ENCODE measurements at places on chromosomes 6 and 20.

DNA sequence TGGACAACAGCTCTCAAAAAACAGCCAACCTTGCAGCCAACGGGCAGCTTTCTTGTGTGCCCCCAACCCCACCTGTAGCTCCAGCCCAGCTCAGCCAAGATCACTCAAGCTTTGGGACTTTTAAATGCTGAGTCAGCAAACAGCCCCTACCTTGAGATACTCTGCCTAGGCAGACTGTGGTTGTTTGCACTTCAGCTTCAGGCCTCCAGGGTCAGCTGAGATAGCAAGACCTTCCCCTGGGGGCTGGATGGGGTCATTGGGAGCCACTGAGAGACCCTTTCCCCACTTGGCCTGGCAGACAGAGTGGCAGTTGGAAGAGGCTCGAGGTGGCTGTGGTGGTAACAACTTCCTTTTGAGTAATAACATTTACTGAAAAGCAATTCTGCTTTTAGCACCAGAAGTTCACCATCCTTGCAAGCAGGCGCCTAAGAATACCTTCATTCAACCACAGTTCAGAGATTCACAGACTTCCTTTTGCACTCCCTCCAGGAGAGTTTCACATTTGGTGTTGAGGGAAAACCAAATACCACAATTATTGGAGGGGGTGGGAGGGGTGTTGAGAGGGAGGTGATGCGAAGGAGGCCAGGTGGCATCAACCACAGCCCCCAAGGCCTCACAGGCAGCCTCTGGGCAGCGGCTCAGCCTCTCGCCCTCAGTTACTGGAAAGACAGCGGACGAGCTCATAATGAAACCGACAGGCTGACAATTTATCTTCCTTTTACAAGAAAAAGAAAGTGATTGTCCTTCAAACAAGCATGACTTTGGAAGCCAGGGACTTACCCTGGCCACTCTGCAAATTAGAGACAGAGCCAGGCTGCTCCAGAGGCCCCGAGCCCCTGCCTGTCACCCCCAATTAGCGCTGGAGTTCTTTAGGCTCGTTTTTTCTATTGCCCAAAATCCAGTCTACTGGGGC, 148.1 kb downstream of the CEBPB start:
- DNase-seq = no peak

DNA sequence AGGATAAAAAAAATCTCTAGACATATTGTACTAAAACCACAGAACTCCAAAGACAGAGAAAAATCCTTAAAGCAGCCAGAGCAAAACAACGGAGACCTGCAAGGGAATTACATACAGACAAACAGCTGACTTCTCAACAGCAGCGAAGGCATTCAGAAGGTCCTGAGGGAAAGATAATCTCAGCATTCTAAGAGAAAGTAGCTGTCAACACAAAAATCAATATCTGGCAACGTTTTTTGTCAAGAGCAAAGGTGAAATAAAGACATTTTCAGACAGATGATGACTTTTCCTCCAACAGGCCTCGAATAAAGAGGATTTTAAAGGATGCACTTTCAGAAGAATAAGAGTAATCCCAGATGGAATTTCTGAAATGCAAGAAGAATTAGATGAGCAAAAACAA, 6.1 kb upstream of the SCGN start:
- DNase-seq = no peak

DNA sequence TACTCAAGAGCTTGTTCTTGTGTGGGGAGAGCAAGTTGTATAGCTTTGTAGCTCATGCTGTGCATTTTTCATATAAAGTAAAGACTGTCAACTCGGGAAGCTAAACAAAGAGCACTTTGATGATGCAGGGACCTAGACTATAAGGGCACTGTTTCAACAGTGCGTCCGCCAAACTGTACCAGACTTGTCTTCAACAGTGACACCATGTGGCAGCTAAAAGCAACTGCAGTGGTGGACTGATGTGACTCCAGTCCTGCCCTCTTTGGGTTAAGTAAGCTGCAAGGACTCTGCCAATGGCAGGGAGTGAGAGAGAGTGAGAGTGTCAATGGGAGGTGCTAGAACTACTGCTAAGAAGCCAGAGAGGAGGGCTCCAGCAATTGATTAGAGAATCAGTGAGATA, 48.1 kb upstream of the MC3R start:
- no peak for DNase-seq

DNA sequence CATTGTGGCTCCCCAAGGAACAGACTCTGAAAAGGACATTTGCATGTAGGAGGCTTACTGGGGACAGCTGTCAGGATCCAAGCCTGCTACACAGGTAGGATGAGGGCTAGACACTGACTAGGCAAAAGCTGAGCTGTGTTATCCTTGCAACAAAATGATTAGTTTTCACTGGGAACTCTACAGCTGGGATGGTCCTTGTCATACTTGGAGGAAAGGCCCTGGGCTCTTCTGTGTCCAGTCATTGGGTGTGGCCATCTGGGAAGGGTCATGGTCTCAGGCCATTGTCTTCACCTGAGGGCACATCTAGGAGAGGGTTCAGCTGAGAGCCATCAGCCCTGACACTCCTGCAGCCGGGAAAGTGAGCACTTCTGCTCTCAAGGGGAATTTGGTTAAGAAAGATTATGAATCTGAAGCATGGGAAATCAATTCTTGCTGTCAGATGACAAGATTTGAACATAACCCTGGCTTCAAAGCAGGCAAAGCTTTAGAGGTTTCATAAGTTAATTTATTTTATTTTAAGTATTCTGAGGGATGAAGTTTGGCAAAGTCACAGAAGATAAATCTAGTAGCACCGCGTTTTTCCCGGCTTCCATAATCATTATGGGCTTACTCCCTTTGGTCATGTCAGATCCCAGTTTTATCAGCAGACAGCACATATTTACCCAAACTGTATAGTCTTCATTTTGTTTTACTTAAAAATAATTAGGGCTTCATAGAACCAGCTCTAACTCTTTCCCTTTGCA, 78.4 kb upstream of the SLC22A23 start:
- no peak for DNase-seq

- DNase-seq = no peak
Observed at GRCh38 chr6:36800223-36801076, 38.8 kb downstream of the CPNE5 start.

- DNase-seq = no peak
Observed at GRCh38 chr6:158910484-158911440, 89.2 kb downstream of the RSPH3 start.

DNA sequence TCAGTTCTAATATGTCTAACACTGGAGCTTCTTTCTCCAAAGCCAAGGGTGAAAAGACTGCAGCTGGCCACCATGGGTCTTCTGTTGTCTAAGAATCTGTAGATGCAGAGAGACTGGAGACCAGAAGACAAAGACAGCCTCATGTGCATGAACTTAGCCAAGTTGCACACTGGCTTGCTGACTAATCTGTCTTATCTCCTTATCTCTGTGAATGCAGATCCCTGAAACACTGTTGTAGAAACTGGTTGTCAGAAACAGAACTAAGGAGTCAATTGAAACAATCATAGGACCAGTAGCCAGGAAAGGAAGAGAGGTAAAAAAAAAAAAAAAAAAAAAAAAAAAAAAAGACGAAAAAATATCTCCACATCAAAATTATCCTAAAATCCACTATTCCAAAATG, 109.7 kb downstream of the BFSP1 start:
- DNase-seq = no peak

DNA sequence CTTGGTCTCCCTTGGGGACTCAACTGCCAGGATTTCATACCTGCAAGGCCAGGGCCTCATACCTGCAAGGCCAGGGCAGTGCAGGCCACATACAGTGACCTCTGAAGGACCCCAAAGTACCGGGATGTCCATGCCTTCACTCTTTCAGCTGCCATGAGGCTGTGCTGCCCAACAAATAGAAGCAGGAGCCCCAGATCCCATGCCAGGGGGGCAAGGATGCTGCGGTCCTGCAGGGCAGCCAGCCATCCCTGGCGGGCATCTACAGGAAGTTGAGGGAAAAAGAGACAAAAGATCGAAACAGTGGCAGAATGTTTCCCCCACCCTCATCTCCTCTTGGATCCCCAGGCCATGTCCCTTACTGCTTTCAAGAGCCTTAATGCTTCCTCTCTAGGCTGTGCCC, 799 bp downstream of the NRM start:
- DNase-seq = no peak

GRCh38 chr6:7515363-7515762, 26.1 kb upstream of the DSP start:
- DNase-seq = no peak

GRCh38 chr20:50470264-50470858, 39.8 kb upstream of the PTPN1 start:
- no peak for DNase-seq

- DNase-seq = no peak
Observed at GRCh38 chr6:104087765-104088164, 772.0 kb downstream of the HACE1 start.

DNA sequence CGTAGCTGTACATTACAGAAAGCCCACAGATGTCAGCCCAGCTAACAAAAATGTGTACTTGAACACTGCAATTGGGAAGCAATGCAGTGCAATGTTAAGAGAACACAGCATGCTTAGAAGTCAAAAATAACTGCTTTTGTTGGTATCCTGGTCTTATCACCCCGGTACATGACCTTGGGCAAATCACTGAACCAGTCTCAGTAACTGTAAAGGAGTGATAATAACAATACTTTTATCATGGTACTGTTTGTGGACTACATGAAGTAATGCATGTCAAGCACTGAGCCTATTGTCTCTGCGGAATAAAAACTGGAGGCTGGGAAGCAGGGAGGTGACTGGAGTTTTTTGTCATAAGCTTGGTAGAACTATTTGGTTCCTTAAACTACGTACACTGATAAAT, 44.7 kb upstream of the SPDEF start:
- no peak for DNase-seq

DNA sequence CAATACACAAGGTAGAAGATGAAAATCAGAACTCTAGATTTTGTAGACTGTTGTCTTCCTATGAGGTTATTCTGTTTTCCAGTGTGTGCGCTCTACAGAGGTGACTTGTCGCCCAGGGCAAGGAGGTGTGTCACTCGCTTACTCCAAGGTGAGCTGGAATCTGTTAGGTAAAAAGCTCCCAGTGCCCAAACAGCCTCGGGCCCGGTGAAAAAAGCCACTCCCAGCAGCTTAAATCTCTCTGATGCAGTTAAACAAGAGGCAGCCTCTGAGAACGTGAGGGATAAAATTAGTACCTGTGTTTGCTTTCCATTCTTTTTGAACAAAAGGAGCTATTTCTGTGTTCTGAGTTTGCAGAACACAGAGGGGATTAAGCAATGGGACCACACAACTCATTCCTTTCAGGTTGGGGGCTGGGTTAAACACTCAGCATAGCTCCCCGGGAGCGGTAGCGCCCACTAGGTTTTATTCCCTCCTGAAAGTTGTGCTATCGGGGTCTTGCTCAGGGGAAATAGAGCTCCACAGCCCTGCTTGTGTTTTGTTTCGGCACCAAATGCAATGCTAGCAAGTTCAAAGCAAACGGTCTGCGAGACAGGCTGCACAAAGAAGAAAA, 181.2 kb downstream of the FOXA2 start:
- DNase-seq = no peak

GRCh38 chr6:149628875-149629510, 19.5 kb downstream of the KATNA1 start:
- no peak for DNase-seq

DNA sequence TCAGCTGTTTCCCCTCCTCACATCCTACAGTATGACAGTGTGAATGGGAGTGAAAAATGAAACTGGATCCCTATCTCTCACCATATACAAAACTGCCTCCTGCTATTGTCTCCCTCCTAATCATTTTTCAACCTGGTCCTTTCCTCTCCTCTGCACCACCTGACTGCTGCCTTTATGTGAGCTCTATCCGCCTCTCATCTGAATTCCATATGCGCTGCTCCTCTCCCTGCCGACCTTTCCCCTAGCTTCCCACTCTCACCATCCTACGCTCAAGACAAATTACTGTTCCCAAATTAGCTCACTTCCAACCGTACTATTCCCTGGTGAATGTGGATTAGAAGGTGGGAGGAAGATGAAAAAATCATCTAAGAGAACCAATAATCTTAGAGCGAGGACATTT, 148.4 kb upstream of the FBXL4 start:
- no peak for DNase-seq

GRCh38 chr6:166397849-166398248, 15.1 kb upstream of the MPC1 start:
- DNase-seq = no peak

GRCh38 chr6:150420428-150420827, 51.6 kb downstream of the IYD start:
- DNase-seq = no peak

- DNase-seq = no peak
Observed at GRCh38 chr6:88342336-88342735, 176.2 kb upstream of the CNR1 start.

DNA sequence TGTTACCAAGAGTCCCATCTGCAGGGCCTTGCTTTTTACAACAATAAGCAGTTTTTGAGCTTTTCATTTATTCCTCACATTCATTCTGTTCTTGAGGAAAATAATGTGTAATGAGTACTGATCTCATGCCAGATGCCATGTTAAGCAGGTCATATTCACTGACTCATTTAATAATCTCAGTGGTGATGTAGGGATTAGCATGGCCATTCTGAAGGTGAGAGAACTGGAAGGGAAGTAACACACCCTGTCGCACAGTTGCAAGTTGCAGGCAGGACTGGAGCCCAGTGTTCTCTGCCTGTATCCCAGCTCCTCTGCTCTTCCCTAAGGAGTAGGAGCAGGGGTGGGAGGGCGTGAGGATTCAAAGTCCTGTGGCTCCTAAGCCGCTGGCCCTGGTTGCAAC, 5.6 kb downstream of the PCIF1 start:
- DNase-seq = no peak

- no peak for DNase-seq
Observed at GRCh38 chr6:167285077-167285770, 5.9 kb upstream of the UNC93A start.

DNA sequence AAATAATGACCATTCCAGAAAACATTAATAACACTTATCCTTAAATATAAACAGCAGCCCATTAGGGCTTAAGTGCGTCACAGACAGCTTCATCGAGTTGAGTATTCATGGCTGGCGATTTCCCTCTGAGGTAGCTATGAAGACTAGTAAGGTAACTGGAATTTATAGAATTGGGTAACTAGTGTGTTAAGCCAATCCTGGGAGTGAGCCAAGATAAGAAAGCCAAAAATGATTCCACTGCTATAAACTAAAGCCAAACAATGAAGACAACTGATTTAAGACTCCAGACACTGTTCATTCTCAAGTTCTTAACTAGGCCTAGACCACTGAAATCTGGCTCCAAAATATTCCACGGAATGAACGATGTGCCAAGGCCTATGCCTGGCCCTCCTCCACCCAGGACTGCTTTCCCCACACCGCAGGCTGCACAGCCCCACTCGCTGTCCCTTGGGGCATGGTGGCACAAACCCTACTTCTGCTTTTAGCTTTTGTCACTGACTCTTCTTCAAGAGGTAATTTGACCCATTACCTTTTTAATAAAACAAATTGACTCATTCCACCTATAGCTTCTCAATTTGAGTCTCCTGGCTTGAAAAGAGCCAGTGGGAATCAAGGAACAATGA, 66.0 kb downstream of the BLOC1S5 start:
- no peak for DNase-seq
